ENCODE measurements at places on chromosomes 3 and 15.

GRCh38 chr3:10594915-10595314 is 89.5 kb upstream of the ATP2B2 start:
- DNase-seq, result peak; percentile 24

DNA sequence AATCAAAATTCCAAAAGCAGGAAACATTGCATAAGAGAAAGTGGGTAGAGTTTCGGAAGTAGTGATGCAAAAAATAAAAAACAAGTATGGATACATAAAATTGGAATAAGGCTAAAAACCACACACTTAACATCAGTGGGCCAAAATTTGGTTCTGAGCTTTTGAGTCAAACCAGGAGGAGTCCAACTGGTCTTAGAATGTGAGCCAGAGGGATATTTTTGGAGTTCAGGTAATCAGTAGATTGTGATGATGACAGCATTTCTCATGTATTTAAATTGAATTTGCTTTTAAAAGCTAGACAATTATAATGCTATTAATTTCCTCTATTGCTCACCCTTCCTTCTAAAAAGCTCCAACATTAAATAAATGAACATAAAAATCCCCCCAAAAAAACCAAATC is 38.2 kb upstream of the CHST2 start:
- no peak for DNase-seq

DNA sequence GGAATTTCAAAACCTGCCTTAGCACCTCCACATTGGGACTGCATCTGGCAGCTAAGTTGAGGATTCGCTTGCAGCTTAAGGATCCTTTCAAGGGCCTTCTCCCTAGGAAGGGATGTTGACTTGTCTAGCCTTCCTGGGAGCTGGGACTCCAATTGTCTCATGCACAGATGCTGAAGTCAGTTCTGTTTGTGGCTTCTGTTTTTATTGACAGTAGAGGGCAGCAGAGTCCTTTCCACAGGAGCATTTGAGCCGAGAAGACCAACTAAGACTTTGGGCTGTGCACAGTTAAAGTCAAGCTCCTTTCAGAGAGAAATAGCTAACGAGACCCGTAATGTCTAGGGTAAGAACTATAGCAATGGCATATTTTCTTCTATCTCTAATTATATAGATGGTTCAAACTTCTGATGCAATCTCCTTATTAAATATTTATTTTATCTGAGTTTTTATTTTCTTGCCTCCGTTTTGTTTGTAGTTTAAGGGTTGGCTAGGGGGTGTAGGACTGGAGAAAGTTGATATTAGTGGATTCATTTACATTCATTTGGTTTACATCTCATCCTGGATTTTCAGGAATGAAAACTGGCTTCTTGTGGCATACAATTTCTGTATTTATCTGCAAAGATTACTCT is 59.7 kb upstream of the KBTBD8 start:
- peak; percentile 25 for DNase-seq

DNA sequence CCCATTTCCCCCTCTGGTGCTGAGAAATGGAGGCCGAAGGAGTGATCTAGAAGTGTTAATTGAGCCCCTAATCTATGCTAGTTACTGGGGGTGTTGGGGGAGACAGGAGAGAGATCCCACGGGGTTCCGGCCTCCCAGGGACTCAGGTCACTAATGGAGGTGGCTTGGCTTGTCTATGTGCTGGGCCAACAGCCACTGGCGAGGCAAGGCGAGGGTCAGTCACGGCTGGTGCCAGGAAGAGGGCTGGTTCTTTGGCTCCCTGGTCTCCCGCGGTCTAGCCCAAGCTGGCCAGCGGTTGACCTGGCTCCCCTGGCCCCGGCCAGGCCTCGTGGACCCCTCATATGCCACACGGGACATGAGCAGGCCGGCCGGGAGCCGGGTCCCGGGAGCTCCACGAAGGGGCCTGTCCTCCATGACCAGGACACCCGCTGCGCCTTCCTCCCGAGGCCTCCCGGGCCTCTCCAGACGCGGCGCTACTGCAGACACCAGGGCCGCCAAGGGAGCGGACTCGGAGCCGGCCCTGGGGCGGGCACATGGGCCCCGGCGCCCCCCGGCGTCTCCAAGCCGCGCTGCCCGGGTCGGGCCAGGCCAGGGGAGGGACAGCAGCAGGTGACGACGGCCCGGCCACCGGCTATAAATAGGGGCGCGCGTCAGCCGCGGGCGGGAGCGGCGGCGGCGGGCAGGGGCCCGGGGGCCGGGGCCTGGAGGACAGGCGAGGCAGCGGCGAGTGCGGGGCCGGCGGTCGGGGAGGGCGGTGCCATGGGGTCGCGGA is at the start of gene ALPK3:
Gene ALPK3 (plus strand): TSS at position 663 of the 772 bp plus-strand sequence. CDS start 97 bp downstream, at position 760.
- DNase-seq, result no peak

- no peak for DNase-seq
Measured at GRCh38 chr3:160531311-160531710, 34.1 kb downstream of the KPNA4 start.

DNA sequence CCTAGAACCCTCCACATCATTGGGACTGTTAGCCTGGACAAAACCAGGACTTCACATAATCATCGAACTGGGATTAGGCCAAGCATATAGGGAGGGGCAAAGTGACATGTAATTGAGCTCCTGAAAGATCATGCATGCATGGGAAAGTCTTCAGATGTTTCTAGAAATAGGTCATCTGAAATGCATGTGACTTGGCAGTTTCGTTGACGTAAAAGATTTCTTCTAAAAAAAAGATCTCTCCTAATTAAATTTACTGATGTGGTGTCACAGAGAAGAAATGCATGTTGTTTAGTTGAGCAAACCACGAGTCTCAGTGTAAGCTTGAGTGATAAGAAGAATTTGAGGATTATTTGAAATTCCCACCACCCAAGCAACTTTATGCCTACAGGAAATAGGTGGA is 70.0 kb upstream of the LIMD1 start:
- no peak for DNase-seq

- DNase-seq, result no peak
Measured at GRCh38 chr3:41037651-41038334, 161.5 kb upstream of the CTNNB1 start.

DNA sequence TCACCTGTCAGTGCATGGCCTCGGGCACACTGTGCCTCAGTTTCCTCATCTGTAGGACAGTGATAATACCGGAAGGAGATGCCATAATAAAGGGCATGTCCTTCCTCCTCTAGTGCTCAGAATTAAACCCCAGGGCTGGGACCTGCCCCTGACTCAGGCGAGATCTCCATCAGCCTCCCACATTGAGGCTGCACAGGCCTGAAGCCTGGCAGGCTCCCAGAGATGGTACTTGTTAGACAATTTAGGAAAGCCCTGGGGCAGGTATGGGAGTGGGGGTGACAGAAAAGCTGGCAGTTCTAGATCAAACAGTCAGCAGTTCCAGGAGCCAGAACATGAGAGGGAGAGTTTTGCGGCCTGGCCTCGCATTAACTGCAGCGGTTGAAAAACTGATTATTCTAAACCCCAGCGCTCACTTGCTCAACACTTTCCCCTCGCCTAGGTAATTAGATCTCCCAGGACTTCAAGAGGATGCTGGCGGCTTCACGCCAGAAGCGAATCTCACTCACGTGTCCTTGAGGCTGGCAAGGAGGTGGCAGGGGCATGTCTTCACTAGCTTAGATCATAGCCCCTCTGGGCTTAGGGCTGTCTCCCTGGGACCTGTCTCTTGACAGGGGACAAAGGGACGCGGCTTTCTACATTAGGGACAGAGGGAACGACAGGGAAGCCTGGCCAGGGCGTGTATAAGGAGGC is 73.1 kb downstream of the ATP2B2 start:
- no peak for DNase-seq

- no peak for DNase-seq
Measured at GRCh38 chr3:66028457-66028856, 10.3 kb downstream of the MAGI1 start.

GRCh38 chr3:63582943-63583500 is 69.5 kb upstream of the SNTN start:
- no peak for DNase-seq

GRCh38 chr3:36674816-36675215 is 89.5 kb downstream of the DCLK3 start:
- DNase-seq, result no peak

GRCh38 chr3:137100326-137100725 is 142.5 kb downstream of the IL20RB start:
- no peak for DNase-seq

DNA sequence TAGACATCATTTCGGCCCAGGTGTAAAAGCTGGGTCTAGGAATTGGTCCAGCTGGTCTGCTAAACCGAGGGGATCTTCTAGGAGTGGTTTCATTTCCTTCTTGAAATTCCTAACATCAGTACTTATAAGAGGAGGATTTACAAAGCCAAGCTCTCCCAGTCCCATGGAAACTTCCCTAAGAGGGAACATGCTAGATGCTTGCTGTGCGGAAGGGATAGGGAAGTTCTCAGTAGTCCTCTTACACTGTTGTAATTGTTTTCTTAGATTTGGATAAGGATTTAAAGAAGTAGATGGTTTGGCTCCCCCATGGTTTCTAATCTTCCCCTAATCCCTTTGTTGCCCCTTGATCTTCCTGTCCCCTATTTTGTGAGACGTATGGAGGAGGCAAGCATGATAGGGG is 89.7 kb upstream of the XCR1 start:
- DNase-seq, result no peak

GRCh38 chr15:68326711-68327354 is 49.3 kb downstream of the FEM1B start:
- no peak for DNase-seq

DNA sequence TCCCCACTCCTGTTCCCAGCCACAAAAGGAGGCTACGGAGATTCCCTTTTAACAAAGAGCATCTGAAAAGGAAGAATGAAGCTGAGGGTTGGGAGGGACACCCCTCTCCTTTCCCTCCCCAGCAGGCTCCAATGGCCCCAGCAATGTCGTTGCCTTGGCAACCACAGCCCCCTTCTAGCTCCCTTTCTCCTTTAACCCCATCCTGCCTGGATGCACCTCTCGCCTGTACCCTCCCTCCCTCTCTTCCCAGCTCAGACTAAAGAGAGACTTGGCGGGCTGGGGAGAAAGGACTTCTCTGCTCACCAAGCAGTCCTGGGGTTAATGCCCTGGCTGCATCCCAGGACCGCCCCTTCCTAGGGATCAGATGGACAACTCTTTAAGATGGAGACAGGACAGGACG is 7.1 kb upstream of the RPL29 start:
- DNase-seq, result no peak

- DNase-seq, result no peak
Measured at GRCh38 chr3:160343132-160343531, 55.9 kb downstream of the IFT80 start.

DNA sequence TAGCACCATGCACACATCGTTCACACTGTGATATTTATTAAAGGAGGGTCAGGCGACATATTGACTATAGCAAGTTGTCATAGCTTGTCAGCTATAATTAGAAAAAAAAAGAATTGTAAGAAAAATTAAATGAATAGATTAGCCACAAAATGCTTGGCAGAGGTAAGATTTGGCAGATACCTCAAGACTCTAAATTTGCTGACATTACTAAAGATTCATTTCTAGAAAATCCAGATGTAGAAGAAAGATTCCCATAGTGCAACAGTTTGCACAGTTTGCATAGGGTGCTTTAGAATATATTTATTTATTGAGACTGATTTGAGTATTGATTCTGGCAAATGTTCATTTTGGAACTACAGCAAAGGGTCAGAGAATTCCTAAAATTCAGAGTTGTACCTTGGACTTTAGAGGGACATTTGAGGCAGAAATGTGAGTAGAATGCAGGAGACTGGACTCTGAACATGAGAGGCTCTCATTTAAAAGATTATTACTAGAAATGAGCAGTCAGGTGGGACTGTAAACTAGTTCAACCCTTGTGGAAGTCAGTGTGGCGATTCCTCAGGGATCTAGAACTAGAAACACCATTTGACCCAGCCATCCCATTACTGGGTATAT is 102.0 kb upstream of the BHLHE40 start:
- DNase-seq, result no peak

GRCh38 chr3:150760431-150761200 is 2.4 kb downstream of the SIAH2 start:
- peak; percentile 32 for DNase-seq

DNA sequence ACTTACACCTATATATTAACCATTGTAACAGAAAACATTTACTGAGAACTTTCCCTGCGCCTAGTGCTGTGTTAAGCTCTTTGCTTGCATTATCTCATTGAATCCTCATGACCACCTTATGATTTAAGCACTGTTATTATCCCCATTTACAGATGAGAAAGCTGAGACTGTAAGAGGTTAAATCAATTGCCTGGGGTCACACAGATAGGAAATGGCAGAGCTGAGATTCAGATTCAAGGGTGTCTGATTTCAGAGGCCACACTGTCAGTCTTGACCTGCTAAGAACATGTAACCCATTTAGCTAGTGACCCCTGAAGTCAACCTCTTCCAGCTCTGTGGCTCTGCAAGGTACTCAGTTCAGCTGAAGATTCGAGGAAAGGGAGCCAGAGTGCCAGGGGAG is 143.9 kb downstream of the TLE3 start:
- no peak for DNase-seq

- DNase-seq, result no peak
Measured at GRCh38 chr15:27358751-27359434, 387.9 kb downstream of the GABRG3 start.

DNA sequence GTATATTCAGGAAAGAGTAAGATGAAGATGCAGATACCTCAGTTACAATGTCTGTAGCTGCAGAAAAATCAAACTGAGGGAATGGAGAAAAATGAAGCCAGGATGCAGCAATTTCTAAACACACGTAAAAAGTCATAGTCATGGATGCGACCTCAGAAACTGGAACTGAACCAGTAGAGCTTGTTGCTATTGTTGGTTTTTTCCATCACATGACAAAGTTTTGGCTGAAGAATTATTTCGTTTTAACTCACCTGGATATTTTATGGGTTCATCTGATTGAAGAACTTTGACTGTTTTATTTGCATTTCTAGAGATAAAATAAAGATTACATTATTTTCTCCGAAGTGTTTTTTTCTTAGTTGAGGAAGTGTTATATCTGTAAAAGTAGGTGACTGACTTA is 591.2 kb downstream of the ZBBX start:
- no peak for DNase-seq

- DNase-seq, result no peak
Measured at GRCh38 chr3:16508591-16508995, 4.9 kb downstream of the RFTN1 start.

All from central memory CD4-positive, alpha-beta T cell (primary cell).